ENCODE measurements at places on chromosomes 12 and 14.

DNA sequence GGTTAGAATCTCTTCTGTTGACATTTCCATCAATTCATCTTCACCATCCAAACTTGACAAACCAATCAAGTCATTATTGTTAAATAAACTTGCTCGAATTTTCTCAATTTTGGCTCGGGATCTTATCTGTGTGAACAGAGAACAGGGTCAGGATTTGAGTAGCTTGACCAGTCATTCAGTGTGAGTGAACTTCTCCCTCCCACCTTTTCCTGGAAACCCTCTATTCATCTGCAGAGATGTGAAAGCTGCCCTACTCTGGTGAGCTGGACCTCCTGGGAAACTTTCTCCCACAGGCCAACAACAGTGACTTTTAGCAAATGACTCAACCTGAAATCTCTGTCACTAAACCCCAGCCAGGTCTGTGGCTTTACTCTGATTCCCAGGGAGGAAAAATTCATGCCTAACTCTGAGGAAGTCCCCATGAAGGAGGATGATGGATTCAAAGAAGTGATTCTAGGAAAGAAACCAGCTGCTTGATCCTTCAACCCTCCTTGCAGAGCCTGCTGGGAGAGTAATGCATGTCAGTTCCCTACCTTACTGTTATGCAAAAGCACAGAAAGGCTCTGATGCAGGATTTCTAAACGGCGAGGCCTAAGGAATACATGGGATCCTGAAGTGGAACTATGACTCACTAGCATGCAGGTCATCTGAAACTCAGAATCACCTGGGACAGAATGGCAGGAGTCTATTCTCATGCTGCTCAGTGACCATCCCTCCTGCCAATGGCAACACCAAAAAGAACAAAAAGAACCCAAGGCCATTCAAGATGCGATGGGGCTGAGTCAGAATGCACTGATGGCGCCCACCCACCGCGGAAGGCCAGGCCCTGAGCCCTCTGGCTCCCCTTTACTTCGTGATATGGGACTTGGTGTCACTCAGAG lies 58.0 kb downstream of the TRAFD1 start:
- DNase-seq, result no peak

- DNase-seq, result no peak
Observed at GRCh38 chr14:80167793-80168448, 43.4 kb downstream of the DIO2 start.

- no peak for DNase-seq
Observed at GRCh38 chr12:77485961-77486854, 344.5 kb upstream of the NAV3 start.

- DNase-seq, result no peak
Observed at GRCh38 chr14:65033181-65033580, 46.5 kb downstream of the FNTB start.

DNA sequence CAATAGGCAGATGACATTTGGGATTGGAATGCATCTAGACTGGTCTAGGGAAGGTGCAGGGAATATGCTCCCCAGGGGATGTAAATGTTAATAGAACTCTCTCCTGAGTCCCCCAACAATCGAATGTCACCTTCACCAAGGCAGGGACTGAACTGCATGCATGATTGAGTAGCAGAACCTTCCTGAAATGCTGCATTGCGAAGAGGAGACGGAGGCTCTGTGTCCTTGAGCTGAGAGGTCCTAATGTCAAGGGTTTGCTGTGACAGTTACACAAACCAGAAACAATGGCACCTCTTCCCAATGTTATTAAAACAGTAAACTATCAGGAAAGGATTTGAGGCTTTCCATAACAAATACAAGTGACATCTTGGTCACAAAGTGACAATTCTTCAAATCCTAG lies 117.5 kb upstream of the SFSWAP start:
- DNase-seq, result no peak

DNA sequence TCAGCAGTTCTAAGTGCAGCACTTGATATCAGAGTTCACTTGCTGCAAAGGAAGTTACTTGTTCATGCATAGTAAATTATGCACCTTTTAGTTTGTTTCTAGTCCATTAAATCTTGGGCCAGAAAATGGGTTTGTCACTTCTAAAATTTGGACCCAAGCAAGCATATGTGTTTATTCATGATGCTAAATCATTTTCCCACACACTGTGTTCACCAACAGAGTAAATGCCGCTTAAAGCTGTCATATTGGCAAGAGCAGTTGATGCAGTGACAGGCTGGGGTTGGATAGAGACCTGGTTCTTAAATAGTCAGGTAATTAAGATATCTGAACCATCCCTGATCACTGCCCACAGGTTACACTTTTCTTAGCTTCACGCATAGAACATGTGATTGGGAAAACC lies 409.7 kb downstream of the EGLN3 start:
- no peak for DNase-seq

GRCh38 chr14:55418411-55418810 lies 6.8 kb upstream of the ATG14 start:
- DNase-seq, result no peak

- no peak for DNase-seq
Observed at GRCh38 chr12:31120392-31121008, 46.8 kb downstream of the DDX11 start.

DNA sequence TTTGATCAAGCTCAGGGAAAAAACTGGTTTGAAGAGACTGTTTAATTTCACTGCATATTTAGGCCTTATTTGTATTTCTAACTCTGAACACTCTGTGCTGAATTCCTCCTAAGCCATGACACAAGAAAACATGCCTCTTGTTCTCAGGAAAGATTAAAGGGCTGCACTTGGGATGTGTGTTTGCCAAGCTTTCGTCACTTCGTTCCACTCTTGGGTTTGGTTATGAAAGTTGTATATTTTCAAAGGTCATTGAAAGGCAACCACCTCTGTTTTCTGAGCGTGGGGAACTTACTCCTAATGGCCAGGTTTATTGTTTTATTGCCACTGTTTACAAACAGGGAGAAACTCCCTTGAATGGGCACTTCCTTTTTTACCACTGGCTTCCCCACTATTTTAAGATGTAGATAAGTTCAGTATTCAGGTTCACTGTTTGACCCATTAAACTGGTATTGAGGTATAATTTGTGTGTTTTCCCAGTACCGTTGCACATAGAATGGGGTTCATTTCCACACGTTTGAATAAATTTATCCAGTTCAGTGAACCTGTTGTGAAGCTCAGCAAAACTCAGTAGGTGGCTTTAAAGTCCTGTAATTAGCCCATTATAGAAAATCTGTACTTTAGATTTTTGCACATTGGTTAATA lies 65.3 kb downstream of the NKX2-1 start:
- no peak for DNase-seq

- DNase-seq, result peak; percentile 2
Observed at GRCh38 chr12:49866859-49867569, 24.1 kb upstream of the BCDIN3D start.

DNA sequence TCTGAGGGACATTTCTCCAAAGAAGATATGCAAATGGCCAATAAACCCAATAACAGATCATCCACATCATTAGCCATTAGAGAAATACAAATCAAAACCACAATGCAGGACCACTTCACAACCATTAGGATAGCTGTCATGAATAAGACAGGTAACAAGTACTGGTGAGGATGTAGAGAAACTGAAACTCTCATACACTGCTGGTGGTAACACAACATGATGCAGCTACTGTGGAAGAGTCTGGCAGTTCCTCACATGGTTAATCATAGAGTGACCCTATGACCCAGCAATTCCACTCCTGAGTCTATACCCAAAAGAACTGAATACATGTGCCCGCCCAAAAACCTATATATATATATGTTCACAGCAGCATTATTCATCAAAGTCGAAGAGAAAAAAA lies 39.0 kb downstream of the TTC9 start:
- DNase-seq, result no peak

GRCh38 chr12:54463484-54463883 lies 9.9 kb downstream of the GTSF1 start:
- no peak for DNase-seq

DNA sequence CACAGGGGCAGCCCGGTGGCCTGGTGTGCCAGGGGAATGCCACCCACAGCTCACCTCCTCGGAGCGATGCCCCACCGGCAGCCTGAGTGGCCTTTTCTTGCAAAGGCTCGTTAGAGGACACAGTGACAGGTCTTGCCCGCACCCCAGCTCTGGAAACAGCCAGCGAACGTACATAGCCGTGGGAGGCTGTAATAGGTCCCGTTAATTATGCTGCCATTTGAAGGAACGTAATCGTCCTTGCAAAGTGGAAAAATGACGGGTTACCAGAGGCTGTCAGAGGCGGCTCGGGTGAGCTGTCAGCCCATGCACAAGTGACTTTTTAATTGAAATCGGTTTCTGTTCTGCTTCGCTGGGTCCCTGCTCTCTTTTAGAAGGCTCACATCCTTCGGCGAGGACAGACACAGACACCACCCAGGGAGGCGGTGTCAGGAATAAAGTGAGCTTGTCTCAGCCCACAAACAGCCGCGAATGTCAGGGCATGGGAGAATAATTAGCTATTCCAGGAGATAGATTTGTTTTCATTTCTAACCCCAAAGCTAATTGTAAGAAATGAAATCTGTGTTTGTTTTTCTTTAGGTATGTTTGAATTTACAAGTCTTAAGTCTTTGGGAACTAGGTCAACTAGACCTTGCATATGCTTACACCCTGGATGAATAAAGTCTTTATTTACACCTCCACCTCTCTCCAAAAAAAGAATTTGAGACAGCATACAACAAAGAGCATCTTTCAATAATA lies 77.2 kb upstream of the RFLNA start:
- no peak for DNase-seq

GRCh38 chr12:14452865-14453264 lies 87.4 kb downstream of the ATF7IP start:
- no peak for DNase-seq

GRCh38 chr12:47570151-47570550 lies 135.7 kb downstream of the RPAP3 start:
- DNase-seq, result no peak

DNA sequence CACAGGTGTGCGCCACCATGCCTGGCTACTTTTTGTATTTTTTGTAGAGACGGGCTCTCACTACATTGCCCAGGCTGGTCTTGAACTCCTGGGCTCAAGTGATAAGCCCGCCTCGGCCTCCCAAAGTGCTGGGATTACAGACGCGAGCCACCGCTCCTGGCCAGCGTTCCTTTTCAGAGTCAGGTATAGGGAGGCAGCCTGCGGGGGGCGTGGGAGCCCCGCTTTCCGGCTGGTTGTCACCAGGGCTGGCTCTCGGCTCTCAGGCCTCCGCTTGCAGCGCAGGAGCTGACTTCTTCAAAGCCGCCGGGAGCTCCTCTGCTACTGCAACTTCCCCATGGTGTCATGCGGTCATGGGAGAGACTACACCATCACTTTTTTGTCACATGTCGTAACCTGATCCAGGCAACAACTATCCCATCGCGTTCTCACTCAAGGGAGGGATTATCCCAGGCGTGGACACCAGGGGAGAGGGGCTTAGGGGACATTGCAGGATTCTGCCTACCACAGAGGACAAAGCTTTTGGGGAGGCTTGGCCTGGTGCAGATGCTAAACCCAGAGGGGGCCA lies 129.4 kb downstream of the SCARB1 start:
- DNase-seq, result no peak

DNA sequence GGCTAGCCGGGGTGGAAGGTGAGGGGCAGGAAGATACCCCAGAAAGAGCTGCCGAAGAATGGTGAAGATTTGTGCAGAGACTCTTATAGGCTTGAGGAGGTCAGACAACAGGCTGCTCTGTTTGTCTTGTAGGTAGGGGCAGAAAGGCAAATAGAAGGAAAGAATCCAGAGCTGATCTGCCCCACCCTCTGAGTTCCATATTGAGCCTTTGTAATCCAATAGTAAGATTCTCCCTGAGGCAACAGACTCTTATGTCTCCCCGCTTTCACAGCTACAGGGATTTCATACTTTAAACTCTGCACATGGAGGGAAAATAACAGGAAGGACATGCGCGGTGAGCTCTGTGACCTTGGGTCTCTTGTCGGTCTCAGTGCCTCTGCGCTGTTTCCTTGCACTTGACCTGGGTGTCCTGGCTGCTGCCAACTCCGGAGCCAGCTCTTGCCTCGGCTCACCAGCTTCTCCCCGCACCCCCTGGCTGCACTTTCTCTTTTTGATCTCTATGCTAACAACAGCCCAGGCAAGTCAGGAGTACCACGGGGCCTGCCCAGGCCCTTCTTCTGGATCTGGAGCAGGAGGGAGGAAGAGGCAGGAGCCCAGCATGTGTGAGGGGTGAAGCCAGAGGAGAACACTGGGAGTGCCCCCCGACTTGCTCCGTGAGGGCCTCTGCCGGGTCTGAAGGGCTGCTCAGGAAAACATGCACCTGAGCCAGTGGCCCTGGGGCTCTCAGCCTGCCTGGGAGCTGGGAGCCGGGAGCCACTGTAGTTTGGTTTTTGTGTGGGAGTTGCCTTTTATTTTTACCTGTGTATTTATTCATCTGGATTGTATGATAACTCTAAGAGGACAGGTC lies 75.8 kb downstream of the PPP1R36 start:
- DNase-seq, result no peak

DNA sequence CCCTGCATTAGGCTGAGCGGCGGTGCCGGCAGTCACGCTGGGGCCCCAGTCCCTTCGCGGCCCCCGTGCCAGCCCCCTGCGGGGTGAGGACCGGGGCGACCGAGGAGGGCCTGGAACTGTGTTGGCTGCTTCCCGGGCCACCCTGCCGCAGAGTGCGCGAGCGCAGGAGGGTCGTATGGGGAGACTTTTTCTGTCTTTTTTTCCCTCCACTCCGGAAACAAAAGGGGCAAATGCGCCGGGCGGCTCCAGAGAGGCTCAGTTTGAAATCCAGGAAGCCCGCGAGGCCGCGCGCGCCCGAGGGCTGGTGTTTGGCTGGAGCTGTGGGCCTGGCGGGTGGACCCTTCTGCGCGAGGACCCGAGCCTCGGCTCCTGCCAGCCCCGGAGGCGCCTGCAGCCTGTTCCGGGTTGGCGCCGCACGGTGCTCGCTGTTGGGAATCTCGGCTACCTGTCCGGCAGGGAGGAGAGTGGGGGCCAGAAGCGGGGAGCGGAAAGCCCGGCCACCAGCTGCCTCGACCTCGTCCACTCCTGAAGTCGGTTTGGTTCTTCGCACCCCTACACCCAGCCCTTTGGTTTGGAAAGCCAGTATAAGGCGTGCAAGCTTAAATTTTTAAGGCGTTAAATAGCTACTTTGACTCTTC lies 638 bp downstream of the PLEKHG3 start:
- no peak for DNase-seq

DNA sequence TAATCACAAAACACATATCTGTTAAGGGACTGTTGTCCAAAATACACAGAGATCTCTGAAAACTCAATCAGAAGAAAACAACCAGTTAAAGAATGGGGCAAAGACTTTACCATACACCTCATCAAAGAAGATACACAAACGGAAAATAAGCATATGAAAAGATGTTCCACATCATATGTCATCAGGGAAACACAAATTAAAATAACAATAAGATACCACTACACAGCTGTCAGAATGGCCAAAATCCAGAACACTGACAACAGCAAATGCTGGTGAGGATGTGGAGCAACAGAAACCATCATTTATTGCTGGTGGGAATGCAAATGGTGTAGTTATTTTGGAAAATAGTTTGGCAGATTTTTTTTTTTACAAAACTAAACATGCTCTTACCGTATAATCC lies 220.5 kb upstream of the FOXN3 start:
- no peak for DNase-seq

- no peak for DNase-seq
Observed at GRCh38 chr12:127240249-127240929, 1026.6 kb upstream of the TMEM132C start.

GRCh38 chr12:1650260-1650977 lies 21.4 kb downstream of the WNT5B start:
- no peak for DNase-seq

- no peak for DNase-seq
Observed at GRCh38 chr14:87785897-87786296, 207.1 kb downstream of the GALC start.

GRCh38 chr12:46659032-46659650 lies 166.7 kb downstream of the SLC38A4 start:
- DNase-seq, result no peak
